ENCODE measurements at places on chromosomes 12 and 14. TPM values are rescaled to one million over a fixed set of nuclear protein-coding genes. Genes with fewer than 3 reads are reported as not detected.

DNA sequence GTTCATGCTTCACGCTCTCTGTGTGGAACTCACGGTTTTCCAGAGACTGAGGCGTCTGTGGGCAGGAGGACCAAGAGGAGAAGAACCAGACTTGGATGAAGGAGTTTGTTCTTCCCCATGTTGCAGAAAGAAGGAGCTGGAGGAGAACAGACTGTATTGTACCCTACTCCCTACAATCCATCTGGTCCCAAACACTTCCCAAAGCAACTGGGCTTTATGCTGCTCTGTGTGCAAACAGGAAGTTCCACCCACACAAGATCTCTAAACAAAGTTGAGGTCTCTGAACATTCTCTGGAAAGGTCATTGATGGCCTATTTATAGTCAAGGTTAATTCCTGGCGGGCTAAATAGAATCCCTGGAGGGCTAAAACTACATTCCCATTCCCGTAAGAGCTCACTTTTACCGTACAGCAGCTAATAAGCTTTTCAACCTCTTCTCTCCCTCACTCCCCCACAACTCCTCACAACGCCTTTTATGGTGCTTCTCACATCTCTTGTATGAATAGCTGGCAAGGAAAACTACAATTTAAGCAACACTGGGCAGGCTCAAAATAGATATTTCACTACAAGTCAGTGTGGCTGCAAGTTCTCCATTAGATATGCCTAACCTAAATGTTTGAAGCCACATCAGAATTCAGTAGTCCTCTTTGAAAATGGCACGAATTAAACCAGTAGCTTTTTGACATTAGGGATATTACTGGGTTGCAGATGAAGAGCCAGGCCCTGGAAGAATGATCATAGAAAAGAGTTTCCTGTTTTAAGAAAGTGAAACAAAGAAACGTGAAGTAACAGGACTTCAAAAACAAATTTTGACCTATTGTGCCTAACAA, at the start of gene A2M:
Gene A2M (minus strand): TSS at position 189 of the 829 bp plus-strand sequence. CDS start 70 bp downstream, at position 119.
- peak; percentile 34 for DNase-seq

- no peak for DNase-seq
These were observed 136.7 kb downstream of the PDE3A start for GRCh38 chr12:20505056-20505455.

- DNase-seq = no peak
These were observed 337.4 kb downstream of the NUAK1 start for GRCh38 chr12:105801351-105801750.

GRCh38 chr14:51564460-51564859, 87.2 kb upstream of the FRMD6 start:
- DNase-seq = no peak

DNA sequence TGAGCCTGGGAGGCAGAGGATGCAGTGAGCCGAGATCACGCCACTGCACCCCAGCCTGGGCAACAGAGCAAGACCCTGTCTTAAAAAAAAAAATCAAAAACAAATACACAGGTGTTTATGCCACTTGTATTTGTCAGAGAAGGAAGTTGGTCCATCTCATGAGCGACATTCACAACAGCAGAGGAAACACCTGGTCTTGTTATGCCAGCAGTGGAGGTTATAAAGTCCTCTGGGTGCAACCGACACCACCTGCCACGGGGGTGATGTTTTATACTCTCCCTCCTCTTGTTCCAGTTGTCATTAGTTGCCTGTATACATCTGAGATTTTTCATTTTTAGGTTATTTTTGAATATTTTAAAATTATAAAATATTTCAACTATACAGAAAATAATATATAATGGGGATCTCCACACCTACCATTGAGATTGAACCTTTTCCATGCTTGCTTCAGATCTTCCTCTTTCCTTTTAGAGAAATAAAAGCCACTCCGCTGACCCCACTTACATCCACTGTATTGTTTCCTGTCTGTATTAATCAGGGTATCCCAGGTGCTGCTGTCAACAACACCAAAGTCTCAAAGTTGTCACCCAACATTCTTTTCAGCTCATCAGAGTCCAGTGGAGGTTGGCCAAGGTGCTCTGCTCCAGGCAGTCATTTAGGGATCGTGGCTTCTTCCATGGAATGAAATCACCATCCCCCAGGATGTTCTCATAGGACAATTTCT, 65.1 kb downstream of the RNFT2 start:
- DNase-seq = no peak

DNA sequence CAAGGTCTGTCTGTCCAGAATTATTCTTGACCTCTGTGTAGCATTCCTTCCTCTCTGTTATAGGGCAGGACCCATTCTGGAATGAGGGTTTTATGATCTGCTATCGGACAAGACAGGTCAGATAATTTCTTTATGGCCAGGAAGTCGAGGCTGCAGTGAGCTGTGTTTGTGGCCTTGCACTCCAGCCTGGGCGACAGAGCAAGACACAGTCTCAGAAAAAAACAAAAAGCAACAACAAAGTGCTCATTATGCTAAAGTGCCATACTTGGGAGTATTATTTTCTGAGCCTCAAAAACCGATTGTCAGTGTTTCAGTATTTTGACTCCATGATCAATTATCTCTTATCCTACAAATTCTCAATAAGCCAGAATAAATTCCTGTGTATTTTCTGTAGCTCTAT, 4.1 kb downstream of the CIPC start:
- no peak for DNase-seq

- peak; percentile 74 for DNase-seq
These were observed 422.4 kb downstream of the RAD51B start for GRCh38 chr14:68241862-68242487.

- no peak for DNase-seq
These were observed 18.9 kb upstream of the ATP5MC2 start for GRCh38 chr12:53694756-53695151.

DNA sequence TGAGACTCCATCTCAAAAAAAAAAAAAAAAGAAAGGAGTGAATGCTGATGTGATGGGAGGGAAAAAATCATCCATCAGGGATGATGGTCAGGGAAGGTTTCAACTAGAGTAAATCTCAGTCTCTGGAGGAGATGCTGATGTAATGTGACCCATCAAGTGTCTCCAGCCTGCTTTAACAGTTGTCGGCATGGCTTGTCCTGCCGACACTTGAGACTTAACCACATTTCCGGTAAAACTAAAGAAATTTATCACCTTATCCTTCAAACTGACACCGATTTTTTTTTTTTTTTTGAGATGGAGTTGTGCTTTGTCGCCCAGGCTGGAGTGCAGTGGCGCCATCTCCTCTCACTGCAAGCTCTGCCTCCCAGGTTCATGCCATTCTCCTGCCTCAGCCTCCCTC, 21.5 kb upstream of the ANAPC5 start:
- no peak for DNase-seq

- no peak for DNase-seq
These were observed 22.5 kb downstream of the MAP3K12 start for GRCh38 chr12:53476769-53477209.

DNA sequence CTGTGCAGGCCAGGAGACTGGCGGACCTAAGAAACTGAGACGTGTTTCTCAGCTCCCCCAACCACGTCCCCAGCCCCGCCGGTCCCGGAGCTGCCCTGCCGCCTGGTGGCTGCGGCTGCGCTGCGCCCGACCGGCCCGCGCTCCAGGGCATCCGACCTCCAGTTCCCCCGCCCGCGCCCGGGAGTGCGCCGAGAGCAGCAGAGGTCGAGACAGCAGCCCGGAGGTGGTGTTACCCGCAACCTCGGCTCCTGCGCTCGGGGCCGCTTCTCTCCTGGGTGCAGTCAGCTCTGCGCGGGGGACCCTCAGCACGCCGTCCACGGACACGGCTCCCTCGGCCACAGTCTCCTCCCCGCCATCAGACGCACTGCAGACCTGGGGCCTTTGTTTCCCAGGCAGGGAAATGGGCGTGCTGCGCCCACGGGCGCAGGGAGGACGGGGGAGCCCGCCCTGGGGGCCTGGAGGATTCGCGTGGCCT, 21.6 kb upstream of the GPR132 start:
- peak; percentile 82 for DNase-seq

The LHX5 gene
- not detected for total RNA-seq

The DENND5B gene
- total RNA-seq = 42.0 TPM

The HNRNPA1 gene
- total RNA-seq = 618 TPM

The ERC1 gene
- 95.7 TPM for total RNA-seq

All from tongue (tissue), 3 donors.